ENCODE measurements at places on chromosomes 4 and X.

- peak; percentile 19 for DNase-seq
Measured at GRCh38 chrX:147917700-147918695, 6.3 kb downstream of the FMR1 start.

GRCh38 chr4:87251106-87251505 lies 30.7 kb upstream of the KLHL8 start:
- DNase-seq: no peak

- no peak for DNase-seq
Measured at GRCh38 chrX:13074297-13075262, 30.2 kb upstream of the FAM9C start.

DNA sequence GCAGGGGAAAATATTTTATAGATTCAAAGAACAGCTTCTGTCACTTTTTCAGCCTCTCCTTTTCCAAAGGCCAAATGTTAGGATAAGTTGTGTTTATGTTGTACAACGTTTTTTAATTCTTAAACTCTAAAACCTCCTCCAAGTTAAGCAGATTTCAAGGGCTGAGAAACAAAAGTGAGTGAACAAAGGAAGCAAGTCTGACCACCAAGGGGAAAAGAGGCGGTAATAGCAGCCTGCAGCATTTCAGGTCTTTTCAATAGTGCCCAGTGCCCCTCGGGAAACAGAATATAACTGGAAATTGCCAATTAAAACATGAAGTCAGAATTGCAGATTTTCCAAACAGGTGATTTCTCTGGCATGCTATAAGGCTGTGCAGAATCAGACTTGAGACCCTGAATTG lies 510.0 kb upstream of the HTR2C start:
- no peak for DNase-seq

GRCh38 chr4:169675825-169676224 lies 55.4 kb downstream of the CLCN3 start:
- no peak for DNase-seq

GRCh38 chrX:34915463-34916225 lies 27.0 kb upstream of the FAM47B start:
- no peak for DNase-seq

DNA sequence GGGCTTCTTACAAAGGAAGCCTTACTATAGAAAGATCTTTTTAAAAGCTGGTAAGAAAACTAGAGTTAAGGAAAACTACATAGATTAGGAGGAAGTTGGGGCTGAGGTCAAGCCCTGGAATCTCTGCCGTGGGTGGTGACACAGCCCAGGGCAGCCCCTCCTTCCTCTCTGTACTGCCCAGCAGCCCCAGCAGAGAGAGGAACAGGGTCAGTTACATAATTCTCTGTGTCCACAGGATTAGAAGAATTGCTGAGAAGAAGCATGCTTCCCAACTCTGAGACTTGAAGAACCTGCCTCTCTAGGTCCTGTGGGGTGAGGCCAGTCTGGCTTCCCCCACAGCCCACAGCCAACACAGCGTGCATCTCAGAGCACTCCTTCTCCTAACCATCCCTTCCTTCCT lies 9.2 kb upstream of the ABLIM2 start:
- DNase-seq: no peak
